ENCODE measurements at places on chromosomes 11 and 22.

- no peak overlapping the region for H3K27ac ChIP-seq
- no peak for DNase-seq
- H3K4me1 ChIP-seq, result no peaks in the 10 kb centered on the region
- no peaks in the 10 kb centered on the region for H3K36me3 ChIP-seq
- H3K4me3 ChIP-seq, result no peak overlapping the region
These were observed 351.8 kb downstream of the CASP12 start for GRCh38 chr11:104546501-104546900.

DNA sequence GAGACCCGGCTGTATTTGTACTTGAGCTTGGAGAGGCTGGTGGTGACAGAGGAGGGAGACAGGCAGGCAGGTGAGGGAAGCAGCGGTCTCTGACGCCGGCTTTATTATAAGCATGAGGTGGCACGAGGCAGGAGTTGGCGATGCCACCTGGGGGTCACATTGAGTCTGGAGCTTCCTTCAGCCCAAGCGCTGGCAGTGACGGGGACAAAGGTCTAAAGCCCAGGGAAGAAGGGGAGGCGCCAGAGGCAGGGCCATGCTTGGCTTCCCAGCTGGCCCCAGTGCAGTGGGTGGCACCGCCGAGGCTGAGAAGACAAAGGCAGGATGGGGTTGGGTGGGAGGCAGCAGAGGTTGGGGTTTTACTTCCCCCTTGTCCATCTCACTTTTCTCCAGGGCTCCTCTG lies 4.5 kb downstream of the FXYD2 start:
- no peak for DNase-seq
- no peaks in the 10 kb centered on the region for H3K36me3 ChIP-seq
- peaks cover 18% of the 10 kb centered on the region for H3K4me1 ChIP-seq
- H3K27me3 ChIP-seq, result peaks cover 27% of the 10 kb centered on the region
- H3K4me3 ChIP-seq, result no peak overlapping the region

DNA sequence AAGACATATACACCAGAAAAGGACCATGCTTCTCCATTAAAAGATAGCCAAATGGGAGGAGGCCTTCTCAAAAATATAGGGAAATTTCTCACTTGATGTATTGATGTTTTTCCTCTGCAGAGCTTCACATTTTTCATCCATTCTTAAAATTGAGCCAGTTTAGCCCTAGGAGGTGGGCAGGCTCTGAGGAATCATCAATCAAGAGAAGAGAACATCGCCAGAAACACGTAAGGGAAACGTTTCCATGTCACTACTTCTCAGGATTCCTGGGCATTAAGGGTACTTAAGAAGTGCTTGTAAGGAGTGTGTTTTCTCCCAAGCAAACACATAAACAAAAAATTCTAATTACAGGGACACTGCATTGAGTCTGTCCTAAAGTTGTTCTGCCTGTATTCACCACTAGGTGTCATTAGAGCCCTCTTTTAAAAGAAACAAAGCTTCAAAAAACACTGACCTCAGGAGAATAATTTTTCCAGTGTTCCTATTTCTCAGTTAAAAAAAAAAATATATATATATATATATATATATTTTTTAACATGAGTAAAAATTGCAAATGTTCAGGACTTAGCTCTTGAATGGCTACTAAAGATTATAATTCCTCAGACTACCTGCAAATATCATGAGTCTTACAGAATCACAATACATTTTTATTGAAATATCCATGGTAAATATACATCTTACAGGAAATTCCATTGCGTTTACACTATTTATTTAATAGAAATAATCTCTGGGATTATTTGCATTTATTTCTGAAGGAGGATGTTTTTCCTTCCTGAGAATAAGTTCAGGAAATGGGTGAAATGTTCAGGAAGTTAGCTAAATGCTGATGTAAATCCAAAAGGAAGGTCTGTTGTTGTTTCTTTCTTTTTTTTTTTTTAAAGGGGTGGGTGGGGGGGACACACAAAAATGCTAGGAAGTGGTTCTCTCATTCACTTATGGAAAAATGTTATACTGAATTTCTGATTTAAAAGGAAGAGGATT lies 16.0 kb downstream of the FZD4 start:
- H3K27me3 ChIP-seq, result no peaks in the 10 kb centered on the region
- H3K4me3 ChIP-seq, result no peak overlapping the region
- no peaks in the 10 kb centered on the region for H3K36me3 ChIP-seq
- H3K4me1 ChIP-seq, result no peaks in the 10 kb centered on the region
- H3K27ac ChIP-seq, result no peak overlapping the region

GRCh38 chr22:42284643-42285181 lies 14.3 kb upstream of the TCF20 start:
- peaks cover 24% of the 10 kb centered on the region for H3K4me1 ChIP-seq
- H3K4me3 ChIP-seq, result no peak overlapping the region
- no peaks in the 10 kb centered on the region for H3K36me3 ChIP-seq
- peaks cover 27% of the 10 kb centered on the region for H3K27me3 ChIP-seq

GRCh38 chr11:19698493-19699292 lies 13.9 kb upstream of the NAV2 start:
- no peaks in the 10 kb centered on the region for H3K4me1 ChIP-seq
- no peaks in the 10 kb centered on the region for H3K27me3 ChIP-seq
- H3K27ac ChIP-seq, result no peak overlapping the region
- H3K36me3 ChIP-seq, result no peaks in the 10 kb centered on the region

DNA sequence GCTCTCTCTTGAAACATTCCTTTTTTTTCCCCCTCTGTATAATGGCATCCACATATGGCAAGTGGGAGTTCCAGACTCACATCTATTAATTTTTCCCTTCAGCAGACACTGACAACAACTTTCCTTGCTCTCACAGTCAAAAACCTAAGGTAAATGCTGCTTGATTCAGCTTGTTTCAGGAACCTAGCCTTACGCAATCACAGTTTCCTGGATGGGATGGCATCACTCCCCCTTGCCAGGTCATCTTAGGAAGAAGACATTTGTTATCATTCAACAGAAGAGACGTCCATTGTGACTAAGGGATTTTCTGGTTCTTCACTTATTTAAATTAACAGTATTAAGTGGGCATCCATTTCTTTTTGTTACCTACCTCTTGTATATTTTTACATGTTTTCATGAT lies 112.0 kb upstream of the PDGFD start:
- H3K36me3 ChIP-seq, result no peaks in the 10 kb centered on the region
- H3K4me1 ChIP-seq, result no peaks in the 10 kb centered on the region
- no peak for DNase-seq
- no peaks in the 10 kb centered on the region for H3K27me3 ChIP-seq

DNA sequence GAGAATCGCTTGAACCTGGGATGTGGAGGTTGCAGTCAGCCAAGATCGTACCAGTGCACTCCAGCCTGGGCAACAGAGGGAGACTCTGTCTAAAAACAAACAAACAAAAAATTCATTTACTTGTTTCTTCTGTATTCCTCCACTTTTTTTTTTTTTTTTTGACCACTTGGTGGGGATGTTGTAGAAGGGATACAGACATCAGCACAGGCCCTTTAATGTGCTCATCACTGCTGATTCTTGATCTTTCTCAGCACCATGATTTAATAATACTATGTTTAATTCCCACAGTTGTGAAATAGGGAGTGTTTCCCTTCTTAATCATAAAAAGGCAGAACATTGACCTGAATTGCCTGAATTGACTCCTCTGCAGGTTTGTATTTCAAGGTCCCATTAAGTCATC lies 4.5 kb downstream of the TTC9C start:
- no peaks in the 10 kb centered on the region for H3K27me3 ChIP-seq
- no peak overlapping the region for H3K4me3 ChIP-seq
- H3K4me1 ChIP-seq, result peaks cover 4% of the 10 kb centered on the region
- peak; percentile 34 for DNase-seq
- no peak overlapping the region for H3K27ac ChIP-seq
